Esophagus mucosa (tissue), 1 donor: ENCODE measurements at places on chromosomes 1 and 21. TPM values are rescaled to one million over a fixed set of nuclear protein-coding genes. Genes with fewer than 3 reads are reported as not detected.

The NTNG1 gene
- 0.48 TPM for total RNA-seq

The TMEM200B gene
- total RNA-seq: 1.4 TPM

The LINGO4 gene
- not detected for total RNA-seq

GRCh38 chr1:23651069-23651808, 40.4 kb upstream of the RPL11 start:
- ATAC-seq: peak; percentile 78

DNA sequence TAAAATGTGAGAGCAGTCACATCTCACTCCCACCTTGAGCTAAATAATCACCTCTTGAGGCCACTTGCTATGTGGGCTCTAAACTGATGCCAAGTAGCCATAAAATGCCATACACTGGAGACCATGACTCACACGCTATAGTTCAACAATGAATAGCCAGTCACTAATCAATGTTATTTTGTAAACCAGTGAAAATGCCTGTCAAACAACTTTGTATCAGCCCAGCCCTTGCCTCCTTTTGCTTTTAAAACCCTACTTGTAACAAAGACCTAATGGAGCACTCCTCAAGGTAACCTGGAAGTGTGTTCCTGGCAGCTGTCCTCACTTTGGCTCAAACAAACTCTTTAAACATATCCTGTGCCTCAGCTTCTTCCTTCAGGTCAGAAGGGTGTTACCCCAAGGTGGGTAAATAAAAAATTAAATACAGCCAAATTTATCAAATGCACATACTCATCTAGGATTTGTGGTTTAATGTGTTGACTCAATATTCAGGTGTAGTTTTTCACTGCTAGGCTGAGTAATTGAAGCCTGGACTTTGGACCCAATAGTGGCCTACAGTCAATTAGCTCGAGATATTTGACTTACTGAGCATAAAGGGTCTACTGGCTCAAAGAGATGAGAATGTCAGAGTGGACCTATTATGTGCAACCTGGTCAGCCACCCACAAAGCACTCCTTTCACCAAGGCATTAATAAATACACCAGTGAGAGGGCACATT, 154.3 kb downstream of the COQ8A start:
- ATAC-seq: no peak

DNA sequence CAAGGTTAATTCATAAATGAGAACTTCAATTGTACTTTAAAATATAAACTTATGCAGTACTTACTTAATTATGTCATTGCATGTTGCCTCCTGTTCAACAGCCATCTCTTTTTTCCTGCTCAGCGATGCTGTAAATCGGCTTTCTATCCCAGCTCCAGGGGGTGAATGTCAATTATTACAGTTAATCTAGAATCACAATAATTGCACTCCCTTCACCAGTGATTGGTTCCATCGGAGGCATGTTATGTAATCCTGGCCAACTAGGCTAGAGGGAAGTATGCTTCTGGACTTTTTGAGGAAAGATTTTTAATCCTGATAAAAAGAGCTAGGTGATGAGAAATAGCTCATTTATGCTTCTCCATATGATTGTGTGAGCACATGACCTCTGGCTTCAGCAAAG, 53.8 kb upstream of the SGIP1 start:
- no peak for ATAC-seq

DNA sequence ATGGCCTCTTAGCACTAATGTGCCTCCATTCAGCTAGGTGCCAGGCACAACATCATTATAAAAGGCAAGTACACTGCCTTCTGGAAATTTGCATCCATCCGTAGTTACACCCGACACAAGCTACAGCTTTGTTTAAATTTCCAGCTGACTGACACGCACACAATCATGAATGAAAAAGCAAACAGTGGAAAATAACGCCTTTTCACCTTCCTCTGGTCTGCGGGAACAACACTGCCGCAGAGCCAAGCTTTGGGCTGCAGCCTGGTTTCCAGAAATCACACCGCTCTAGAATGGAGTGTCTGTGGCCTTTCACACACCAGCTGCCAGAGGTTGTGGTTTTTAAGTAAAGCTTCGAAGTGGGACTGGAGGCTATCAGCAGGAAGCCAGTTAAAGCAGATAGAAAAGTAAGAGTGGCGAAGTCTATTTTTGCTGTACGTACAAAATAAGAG, 142.8 kb upstream of the COA6 start:
- no peak for ATAC-seq
